NCI-H2171 treated with DMSO at 0.1 percent for 48 hours (cell line): ENCODE measurements at places on chromosomes 12 and 14.

- DNase-seq: no peak
These were observed 121.6 kb downstream of the GPHN start for GRCh38 chr14:66629499-66629898.

DNA sequence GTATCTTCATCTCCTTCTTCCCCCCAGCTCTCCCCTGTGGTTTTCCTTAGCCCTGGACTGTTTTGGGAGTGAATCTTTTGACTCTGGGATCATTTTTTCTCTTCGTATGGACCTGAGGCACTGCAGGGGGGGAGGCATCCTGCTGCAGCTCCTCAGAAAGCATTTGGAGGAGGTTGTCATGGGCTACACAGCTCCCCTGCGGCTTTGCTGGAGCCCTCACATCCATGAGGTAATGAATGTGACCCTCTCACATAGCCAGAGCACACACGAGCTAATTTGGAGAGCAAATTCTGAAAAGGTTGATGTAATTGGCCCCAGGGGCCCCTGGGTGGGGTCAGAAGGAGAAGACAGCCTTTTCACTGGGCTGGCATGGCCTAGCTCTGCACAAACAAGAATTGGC, 110.9 kb downstream of the PAH start:
- no peak for DNase-seq

DNA sequence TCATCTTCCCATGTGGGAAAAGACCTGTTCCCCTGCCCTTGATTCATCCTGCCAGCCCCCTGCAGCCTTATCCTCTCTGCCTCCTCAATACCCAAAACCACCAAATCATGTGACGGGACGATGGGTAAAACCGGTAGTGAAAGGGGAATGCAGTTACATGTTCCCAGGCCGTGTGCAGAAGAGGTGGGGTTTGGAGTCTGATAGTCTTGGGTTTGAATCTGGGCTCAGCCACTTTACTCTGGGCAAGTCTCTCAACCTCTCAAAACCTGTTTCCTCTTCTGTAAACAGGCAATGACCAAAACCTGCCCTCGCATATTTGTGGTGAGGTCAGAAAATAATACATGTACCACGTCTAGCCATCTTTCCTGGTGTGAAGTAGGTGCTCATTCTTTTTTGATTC, 123.0 kb downstream of the PLXNC1 start:
- DNase-seq: no peak

- no peak for DNase-seq
These were observed 14.5 kb downstream of the SCNN1A start for GRCh38 chr12:6360578-6361490.

DNA sequence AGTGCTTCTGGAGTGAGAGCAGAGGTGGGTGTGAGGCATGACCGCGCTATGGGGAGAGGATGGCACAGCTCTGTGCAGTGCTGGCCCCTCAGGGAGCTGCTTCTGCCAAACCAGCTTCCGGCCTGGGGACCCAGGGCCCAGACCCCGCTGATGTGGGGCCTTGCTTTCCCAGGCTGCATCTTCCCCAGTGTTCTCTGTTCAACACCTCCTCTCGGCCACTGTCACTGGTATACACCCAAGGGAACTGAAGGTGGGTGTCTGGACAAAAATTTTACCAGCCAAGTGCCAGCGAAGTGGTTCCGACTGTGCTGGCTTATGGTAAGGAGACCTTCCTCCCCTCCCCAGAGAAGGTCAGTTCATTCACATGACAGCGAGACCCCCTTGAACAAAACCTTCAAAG, 179.1 kb downstream of the AACS start:
- DNase-seq: no peak

DNA sequence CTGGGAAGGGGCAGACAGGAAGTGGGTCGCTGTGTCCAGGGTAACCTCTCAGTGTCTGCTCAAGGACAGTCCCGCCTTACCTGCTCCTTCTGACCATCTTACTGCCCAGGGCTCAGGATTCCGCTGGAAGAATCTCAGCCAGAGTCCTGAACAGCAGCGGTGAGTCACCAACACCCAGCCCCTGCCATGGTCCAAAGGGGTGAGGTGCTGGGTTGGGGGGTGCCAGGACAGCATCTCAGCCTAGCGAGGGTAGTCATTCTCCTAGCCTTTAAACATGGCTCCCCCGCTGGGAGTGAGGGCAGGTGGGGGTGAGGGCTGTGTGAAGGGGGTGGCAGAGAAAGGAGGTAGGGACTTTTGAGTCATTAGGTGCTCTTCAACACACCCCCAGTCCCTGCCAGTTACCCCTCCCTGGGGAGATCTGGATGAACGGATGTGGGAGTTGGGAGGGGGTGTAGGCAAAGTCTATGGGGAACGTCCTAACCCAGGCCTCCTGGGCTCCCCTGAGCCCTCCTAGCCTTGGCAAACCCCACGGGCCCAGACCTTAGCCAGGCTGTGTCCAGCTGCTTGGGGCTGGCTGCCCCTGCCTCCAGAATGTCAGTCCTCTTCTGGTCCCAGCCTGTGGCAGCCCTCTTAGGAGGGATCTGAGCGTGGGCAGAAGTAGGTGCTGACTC, 2.5 kb downstream of the TAMALIN start:
- DNase-seq: no peak

DNA sequence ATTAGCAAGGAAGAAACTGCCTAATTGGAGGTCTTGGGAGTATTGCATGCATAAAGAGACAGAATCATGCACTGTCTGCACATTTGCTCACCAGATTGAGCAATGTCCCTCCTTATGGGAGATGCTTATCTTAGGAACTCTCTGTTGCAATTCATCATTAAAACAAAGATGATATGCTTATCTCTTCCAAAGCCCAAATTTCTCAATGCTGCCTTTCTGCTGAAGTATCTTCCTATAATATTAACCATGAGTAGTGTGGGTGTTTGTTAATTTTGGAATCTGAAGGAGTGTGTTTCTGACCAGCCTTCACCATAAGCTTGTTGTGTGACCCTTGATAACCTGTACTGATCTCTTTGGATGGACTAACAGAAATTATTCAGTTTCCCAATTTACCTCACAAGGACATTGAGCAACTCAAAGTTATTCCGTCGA, 1257.6 kb upstream of the FLRT2 start:
- DNase-seq: no peak

GRCh38 chr14:105943973-105944602, 417.7 kb downstream of the TMEM121 start:
- no peak for DNase-seq

DNA sequence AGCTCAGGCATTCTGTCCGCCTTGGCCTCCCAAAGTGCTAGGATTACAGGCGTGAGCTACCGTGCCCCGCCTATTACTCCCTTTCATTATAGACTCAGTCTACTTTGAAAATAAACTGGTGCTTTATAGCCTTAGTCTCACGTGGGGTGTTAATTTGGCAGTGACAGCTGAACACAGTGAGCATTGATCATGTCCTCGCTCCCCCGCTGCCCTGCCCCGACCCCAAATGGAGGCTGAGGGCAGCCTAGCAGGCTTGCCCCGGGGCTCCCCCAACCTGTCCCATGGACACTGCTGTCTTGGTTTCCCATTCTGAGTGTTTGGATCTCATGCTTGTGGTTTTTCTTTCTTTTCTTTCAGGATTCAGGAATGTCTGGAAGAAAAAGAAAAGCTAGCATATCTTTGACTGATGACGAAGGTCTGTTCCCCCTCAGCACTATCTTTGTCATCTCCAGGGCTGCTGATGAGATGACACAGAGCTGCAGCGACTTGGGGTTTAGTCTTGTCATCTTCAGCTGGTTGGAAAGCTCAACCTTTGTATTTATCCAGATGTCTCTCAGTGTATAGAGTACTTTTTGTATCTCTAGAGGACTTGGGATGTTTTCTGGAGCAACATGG, 42.2 kb downstream of the EP400 start:
- no peak for DNase-seq

DNA sequence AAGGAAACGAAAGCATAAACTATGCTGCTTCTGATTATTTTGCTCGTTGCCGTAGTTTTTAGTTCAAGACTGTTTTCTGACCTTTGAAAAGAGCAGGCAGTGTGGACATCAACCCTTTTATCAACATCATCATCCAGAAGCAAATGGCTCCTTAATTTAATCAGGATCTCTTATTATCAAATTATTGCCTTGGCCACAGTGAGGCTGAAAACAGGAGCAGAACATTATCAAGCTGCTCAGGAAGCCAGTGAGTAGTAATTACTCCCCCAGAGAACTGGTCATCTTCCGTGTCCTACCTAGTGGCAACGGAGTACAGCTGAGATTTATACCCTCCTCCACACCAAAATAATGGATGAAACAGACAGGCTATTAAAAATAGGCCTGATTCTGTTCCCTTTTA, 2.2 kb upstream of the DIABLO start:
- DNase-seq: no peak

DNA sequence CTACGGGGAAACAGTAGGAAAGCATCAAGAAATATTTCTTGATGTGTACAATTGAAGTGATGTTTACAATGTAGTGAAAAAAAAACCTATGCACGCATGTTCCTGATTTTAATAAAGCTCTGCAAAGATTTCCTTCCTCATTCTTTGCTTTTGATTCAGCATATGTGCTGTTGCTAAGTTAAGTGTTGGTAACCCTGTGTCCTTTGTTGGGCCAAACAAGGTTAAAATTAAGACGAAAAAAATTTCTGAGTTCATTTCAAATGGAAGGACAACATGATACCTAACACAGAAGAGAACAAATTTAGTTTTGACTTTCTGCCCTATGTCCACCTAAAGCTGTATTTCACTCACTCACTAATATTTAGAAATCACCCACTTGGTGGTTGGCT, 62.8 kb downstream of the PPP2R5C start:
- no peak for DNase-seq

- DNase-seq: no peak
These were observed 830.1 kb upstream of the MGAT4C start for GRCh38 chr12:87086118-87086891.

DNA sequence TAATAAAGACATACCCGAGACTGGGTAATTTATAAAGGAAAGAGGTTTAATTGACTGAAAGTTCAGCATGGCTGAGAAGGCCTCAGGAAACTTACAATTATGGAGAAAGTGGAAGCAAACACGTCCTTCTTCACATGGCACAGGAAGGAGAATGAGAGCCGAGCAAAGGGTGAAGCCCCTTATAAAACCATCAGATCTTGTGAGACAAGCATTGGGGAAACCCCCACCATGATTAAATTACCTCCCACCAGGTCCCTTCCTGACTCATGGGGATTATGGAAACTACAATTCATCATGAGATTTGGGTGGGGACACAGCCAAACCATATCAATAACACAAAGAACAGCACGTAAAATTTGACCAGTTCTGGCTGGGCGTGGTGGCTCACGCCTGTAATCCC, 85.6 kb upstream of the ATF7IP start:
- no peak for DNase-seq

DNA sequence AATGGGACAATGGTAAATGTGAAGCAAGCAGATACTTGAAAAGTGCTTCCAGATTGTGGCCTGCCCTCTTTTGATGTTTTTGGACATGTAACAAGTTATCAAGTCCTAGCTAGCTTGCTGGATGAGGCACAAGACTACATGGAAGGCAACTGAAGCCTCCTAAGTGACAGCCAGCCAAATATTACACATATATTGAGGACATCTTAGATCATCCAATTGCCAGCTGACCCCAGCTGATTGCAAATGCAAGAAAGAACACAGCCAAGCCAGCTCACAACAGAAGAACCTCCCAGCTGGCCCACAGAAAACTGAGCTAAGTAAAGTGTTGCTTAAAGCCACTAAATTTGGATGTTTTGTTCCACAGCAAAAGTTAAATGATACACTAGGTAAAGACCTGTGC, 156.9 kb downstream of the SRGAP1 start:
- no peak for DNase-seq

DNA sequence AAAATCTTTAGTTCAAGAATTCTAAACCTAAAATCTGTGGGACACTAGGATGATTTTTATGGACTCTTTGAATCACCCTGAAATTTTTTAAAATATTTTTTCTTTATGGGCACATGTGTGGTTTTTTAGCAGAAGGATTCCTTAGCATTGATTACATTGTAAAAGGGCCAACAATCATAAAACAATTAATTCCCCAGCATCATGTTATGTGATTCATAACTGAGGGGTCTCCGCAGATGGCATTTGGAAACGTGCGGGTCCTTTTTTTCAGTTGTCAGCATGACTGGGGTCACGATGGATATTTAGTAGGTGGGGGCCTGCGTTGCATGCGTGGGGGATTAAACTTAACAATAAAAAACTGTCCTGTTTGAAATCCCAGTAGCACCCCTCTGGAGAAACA, 52.5 kb downstream of the NTF3 start:
- no peak for DNase-seq

DNA sequence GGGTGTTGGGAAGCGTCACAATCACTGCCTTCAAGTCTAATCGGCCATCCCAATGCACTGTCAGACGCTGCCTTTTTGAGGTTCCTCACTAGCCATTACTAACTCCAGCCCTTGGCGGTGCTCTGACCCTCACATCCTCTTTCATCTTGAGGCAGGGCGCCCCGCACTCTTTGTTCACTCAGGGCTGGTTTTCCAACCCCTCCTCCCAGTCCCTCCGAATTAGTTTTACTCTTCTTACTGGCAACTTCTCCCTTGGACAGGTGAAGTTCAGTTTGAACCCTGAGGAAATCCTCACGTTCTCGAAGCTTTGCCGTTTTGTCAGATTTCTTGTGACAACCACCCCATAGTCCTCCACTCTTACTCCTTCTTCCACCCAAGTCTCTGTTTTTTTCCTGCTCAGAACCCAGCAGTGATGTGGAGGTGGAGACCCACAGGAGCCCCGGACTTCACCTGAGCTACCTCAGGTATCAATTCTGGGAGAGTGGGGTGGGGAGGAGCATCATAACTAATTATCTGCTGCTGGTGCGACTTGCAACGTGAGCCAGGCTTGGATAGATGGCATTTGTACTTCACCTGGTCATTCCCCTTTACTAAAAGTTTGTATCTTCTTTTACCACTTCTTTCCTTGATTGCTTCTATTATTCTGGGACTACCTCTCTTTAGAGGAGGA, 757 bp downstream of the ZC3H10 start:
- no peak for DNase-seq

GRCh38 chr14:76256545-76256944, 104.8 kb downstream of the GPATCH2L start:
- no peak for DNase-seq

DNA sequence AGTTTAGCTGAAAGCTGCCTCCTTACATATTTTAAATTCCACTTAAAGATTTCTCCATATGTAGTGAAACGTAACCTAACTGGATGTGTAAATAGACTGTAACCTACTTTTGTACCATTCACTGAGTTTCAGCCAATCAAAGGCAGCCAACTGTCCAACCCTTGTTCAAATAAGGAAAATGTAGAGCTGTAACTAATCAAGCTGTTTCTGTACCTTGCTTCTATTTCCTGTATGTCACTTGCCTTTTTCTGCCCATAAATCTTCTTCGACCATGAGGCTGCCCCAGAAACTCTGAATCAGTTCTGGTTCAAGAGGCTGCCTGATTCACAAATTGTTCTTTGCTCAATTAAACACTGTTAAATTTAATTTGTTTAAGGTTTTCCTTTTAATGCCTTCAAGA, 6.3 kb downstream of the SLC7A8 start:
- no peak for DNase-seq

DNA sequence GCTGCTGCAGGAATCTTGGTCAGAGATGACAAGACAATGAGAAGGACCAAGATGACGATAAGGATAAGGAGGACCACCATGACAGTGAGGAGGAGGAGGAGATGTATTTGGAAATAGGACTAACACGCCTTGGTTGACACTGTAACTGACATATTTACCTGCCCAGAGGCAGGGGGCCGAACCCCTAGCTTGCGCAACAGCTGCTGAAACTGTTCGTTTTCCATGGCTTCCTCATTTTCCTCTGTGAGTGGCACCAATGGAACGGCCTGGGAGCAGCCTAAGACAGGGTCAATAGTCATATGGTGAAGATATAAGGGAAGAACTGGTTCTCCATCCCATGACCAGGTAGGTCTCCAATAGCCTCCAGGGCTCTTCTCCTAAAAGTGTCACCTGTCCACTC, 28.8 kb downstream of the TIMELESS start:
- DNase-seq: no peak
